Spinal cord (tissue), 10 donors: ENCODE measurements at places on chromosomes 5 and 9. TPM values are rescaled to one million over a fixed set of nuclear protein-coding genes. Genes with fewer than 3 reads are reported as not detected.

GRCh38 chr5:172946146-172946545 is 13.1 kb upstream of the RPL26L1 start:
- no peak for DNase-seq

- no peak for DNase-seq
Observed at GRCh38 chr5:24183981-24184380, 460.8 kb downstream of the CDH10 start.

ITGA2 gene
- total RNA-seq, result 6.5 TPM

DNA sequence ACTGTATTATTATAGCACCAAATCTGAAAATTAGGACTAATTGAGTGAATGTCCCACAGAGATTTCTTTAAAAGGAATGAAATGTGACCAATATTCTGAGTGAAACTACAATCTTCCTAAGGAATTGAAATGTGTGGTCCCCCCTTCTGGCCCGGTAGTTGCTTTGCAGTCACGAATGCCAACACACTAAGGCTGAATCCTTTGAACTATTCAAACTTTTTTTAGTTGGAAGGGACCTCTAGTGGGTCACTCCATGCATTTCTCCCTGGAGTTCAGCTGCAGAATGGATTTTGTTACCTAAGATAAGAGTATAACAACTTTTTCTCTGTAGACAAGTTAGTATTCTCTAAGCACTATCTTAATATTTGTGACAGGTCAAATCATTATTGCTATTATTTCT is 2.8 kb downstream of the CDH6 start:
- no peak for DNase-seq

GRCh38 chr9:134532084-134532483 is 109.5 kb upstream of the COL5A1 start:
- no peak for DNase-seq

DNA sequence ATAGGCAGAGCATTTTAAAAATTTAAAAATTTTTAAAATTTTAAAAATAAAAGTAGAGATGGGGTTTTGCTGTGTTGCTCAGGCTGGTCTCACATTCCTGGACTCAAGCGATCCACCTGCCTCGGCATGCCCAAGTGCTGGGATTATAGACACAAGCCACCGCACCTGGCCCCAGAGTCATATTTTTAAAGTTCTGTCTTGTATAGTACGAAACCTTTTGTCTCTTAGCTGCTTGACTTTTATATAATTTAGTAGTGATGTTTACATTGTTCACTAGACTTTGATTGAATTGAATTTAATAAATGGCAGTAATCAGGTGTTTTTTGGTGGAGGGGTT is 31.0 kb downstream of the LRRTM2 start:
- no peak for DNase-seq

FASTKD3 gene
- total RNA-seq, result 11.8 TPM

DNA sequence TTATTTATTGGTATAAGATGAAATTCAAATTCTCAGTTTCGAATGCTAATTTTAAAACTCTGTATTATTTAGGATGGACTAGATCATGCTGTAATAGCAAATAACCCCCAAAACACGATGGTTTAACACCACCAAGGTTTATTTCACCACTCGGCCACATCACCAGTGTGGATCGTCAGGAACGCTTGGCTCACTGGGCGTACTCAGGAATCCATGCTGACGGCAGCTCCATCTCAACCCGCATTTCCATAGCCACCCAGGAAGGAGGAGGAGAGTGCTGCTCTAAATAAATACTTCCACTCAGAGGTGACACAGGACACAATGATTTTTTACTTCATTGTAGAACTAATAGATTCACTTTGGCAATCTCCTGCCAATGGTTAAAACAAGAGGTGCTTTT is 347.4 kb downstream of the SH3GL2 start:
- no peak for DNase-seq

- DNase-seq, result no peak
Observed at GRCh38 chr5:174503461-174504265, 220.7 kb upstream of the MSX2 start.

DNA sequence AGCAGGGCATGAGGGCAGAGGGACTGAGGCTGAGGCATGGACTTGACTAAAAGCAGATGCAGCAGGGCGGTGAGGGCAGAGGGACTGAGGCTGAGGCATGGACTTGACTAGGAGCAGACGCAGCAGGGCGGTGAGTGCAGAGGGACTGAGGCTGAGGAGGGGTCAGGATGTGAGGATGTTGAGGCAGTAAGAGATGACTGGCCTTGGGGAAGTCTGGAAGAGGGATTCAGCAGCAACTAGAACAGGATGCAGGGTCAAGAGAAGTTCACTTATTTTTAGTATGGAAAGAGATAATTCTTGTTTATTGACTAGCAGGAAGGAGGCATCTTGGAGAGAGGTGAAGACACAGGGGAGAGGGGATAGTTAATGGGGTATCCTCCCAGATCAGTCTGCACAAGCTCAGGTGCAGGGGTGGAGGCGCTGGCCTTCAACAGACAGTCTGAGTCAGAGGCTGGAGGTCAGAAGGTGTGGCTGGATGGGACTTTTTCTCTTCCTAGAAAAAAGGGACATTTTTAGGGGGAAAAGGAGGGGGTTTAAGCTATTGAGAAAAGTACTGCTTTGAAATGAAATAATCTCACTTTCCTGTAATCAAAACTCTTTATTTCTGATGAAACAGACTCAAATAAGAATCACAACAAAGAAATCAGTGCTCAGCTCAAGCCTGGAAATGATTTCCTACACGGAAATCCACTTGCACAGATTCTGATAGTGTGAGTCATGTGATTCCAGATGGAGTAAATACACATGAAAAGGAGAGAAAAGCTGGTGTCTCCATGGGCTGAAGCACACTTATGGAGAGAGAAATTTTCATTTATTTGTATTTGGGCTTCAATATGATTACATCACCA is 130.9 kb downstream of the PALM2AKAP2 start:
- no peak for DNase-seq

ANKRD34B gene
- 0.39 TPM for total RNA-seq

INSL6 gene
- total RNA-seq, result not detected

PNPLA7 gene
- 0.89 TPM for total RNA-seq

CEL gene
- total RNA-seq, result 0.30 TPM
